ENCODE measurements at places on chromosomes 2 and 18.
A peak's percentile ranks its signal among the peaks of the same experiment; 100 is the strongest.

DNA sequence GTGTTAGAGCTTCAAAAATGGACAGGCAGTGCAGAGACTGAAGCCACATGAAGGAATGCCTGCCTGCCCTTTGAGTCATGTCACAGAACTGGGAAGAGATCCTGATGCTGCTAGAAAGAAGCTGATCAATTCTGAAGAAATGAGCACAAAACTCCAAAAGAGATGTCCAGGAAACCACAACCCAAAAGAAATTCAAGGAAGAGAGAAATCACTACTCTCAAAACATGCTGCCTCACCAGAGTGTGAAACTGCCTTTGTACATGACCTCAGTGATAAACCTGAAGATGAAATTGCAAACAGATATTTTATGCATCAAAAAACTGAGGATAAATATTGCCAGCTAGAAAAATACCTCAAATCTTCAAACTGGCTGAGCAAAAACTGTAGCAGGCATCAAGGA is 20.5 kb downstream of the USP40 start:
- no peak for DNase-seq

DNA sequence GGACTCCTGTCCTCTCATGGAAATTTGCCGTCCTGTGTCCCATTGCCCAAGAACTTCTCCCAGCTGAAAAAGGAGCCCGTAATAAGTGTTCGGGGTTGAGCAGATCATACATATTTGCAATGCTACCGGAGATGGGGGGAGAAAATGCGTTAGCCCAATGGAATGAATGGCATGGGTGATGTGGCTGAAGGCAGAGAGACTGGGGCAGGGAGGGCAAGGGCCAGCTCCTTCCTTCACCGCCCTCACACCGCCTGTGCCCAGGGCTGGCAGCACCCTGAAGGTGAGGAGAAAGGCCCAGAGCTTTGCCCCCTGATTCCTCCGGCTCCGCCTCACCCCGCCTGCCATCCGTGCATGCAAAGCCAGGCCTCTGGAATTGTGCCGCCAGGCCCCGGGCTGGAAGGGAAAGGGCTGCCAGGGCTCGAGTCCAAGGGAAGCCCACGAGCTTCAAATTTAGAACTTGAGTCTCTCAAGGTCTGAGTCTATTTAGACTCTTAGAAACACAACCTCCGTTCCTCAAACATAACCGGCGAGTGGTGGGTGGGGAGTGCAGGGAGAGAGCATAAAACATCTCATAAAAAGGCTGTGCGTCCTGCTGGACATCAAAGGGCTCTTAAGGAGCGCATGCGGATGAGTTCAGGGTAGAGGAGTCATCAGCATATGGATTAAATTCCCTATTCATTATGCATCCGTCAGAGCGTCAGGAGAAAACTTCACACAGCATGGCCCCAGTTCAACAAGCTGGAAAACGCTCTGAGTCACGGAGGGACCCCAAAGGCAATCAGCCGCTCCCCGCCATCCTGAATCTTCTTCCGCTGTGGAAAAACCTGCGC is 121.7 kb upstream of the GLI2 start:
- DNase-seq = peak; percentile 95

DNA sequence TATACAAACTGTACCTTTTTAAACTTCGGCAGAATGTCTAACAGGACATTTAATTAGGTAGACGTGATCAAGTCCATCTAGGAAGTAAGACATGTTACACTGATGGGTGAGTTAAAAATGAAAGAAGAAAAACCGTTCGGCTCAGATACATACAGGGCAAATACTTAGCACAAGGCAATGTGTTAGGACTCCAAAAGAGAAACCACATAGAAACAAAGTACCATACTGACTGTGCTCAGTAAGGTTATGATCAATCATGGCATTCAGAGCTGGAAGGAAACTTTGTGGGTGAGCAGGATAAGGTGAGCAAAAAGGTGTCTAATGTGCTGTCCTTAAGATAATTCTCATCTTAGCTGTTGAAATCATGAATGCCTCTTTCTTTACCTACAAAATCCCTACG is 211.9 kb downstream of the STK39 start:
- no peak for DNase-seq

DNA sequence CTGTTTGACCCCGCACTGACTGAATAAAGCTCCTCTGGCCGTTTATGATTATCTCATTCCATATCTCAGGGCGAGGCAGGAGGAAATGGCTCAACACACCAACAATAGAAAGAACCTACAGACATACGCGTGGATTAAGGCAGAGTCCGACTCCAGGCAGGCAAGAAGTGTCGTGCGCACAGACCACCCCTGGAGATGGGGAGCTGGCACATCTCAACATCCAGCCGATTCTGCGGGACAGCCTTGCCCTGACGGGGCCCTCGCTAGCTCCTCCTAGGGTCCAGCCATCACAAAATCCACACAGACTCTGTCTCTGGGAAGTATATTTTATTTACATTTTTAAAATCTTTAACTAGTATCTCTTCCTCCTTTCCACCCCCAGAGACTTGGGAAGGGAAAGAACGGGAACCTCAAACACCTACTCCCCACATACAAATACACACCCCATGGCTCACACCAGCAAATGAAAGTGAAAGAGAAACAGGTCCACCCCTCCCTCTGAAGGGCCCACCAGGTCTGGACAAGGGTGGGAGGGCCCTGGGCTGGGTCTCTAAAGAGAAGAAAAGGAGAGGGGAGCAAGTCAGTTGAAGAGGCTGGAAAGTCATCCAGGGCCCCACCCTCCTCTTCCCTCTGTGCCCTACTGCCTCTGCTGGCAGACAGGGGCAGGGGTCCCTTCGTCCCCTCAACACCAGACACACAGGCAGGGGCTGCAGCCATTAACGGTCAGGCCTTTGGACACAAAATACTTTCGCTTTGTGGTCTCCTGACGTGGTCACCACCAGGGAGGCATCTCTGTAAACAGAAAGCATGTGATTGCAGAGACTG is 3.2 kb downstream of the GPBAR1 start:
- no peak for DNase-seq

DNA sequence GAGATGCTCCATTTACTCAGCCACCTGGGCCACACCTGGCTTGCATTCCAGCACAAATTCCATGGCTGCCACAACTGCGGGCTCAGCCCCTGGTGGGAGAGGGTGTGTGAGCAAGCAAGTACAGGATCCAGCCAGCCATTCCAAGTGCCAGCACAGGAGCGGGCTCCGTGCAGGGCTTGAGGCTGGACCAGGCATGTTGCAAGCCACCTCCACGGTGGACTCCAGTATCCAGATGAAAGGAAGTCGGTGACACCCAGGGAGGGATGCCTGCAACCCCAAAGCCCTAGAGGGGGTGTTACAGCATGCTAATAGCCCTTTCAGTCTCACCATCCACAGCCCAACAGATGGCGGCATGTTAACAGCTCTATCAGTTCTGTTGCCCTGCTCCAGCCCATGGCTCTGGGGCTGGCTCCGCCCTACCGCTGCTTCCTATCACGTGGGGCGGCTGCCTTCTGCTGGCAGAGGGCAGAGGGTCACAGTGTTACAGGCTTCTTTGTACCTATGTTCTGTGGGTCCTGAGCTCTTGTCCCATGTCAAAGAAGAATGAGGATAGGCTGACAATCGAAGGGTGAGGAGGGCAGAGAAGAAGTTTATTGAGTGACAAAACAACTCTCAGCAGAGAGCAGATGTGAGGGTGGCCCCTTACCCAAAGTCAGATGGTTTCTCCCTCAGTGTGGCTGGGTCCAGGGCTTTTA is 11.7 kb upstream of the GORASP2 start:
- DNase-seq = no peak

DNA sequence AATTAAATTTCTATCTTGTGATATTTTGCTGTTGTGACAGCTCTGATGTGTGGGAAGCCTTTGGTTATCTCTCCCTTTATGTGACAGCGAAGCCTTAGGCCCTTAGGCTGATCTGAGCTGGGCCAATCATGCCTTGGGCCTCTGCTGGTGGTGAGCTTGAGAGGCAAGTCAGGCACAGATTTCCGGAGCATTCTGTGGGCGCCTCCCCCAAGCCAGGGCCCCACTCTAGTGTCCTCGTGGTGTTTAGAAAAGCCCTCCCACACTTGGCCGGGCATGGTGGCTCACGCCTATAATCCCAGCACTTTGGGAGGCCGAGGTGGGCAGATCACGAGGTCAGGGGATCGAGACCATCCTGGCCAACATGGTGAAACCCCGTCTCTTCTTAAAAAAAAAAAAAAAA is 239.8 kb downstream of the SH3RF3 start:
- no peak for DNase-seq

- DNase-seq = no peak
Observed at GRCh38 chr2:23449413-23449812, 64.4 kb downstream of the KLHL29 start.

- DNase-seq = no peak
Observed at GRCh38 chr2:74924463-74925265, 33.8 kb upstream of the POLE4 start.

- DNase-seq = no peak
Observed at GRCh38 chr2:186884587-186884986, 35.6 kb upstream of the ZSWIM2 start.

DNA sequence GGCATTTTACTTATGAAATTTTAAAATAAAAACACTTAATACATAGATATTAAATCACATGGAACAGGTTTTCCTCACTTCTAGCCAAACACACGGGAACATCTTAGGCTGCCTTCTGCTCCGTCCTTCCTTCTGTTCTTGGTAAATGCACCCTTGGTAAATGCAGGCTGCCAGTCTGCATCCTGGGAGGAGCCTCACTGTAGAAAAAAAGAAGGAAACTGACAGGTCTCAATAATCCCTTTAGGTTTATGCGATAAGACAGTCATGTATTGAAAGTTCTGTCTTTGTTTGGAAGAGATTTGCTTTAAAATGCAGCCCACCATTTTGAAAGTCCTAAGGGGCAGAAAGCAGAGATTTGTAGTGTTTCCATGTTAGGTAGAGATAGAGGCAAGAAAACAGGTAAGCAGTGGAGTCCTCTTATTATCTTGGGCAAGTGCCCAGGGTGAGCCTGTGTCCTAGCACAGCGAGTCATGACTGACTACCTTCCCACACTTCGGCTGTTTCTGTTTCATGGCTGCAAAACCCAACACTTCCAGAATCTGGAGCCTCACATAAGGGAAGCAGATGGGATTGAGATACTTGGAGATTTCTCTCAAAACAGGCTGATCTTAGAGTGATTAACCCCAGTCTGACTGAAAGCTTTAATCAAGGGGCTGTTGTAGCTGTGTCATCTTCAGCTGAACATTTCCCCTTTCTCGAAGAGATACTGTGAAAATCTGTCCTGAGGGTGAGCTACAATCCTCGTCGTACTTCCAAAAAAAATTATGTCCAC is 131.4 kb upstream of the MAP3K20 start:
- DNase-seq = no peak

DNA sequence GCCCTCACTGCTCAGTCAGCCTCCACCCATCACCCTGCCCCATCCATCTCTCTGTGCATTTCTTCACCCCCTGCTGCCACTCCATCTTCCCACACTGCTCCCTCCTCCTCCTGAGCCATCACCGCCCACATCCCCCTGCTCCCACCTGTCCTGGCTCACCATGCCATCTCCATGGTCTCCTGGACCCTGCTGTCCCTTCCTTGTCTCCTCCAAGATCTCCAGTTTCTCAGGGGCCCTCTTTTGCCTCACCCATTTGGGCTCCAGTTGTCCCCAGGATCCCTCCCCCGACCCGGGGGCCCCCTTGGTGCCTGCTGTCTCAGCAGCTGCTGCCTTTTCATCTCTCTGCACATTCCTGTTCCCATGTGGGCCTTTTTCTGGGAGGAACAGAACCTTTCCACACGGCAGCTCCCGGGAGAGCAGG is 10.6 kb downstream of the SPEG start:
- DNase-seq = no peak

DNA sequence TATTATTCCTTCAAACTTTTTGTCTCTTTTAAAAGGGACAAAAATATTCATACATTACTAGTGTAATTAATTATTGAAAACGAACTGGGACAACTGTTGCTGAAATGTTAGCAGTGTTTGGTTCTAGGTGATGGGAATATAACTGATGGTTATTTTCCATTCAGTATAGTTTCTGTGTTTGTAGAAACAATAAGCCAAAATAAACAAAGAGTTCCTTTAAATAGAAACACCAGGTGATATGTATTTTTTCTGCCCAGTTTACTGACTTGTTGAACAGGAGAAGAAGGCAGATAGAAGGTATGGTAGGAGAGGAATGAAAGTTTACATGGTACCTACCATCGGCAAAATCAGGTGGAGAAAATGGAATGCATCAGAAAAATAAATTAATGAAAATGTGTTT is 74.2 kb downstream of the LYPD6B start:
- no peak for DNase-seq

DNA sequence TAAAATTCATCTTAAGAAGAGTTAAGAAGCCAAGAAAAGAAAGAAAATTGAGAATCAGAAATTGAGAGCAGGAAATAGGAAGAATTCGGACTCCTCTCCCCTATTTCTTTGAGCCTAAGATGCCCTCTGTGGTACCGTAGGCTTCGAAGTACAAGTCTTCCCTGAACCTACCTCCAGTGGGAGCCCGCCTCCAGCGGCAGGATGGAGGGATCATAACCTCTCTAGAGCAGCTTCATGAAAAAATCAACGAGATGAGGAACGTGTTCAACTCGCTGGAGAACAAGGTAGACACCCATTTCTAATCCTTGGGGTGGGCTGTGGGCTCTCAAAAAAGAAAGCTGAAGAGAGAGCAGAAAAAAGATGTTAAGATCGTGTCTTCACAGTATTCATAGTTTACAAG is 36.3 kb downstream of the ARHGEF33 start:
- no peak for DNase-seq

DNA sequence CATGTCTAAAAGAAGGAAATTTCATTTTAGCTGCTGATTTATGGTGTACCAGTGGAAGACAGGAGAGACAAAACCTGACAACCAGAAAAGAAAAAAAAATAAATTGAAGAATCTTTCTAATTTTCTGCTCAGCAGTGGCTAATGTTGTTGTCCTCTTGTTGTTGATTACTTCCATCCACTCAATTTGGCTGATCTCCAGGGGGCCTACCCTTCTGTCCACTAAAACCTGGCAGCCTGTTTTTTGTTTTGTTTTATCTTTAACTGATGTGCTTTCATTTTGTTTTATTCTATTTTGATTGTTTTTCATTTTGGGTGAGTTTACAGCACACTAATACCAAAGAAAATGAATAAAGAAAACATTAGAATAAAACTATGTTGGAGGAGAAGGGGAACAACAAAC is 27.4 kb downstream of the TFPI start:
- no peak for DNase-seq

GRCh38 chr2:58606799-58607198 is 365.7 kb upstream of the FANCL start:
- peak; percentile 68 for DNase-seq

DNA sequence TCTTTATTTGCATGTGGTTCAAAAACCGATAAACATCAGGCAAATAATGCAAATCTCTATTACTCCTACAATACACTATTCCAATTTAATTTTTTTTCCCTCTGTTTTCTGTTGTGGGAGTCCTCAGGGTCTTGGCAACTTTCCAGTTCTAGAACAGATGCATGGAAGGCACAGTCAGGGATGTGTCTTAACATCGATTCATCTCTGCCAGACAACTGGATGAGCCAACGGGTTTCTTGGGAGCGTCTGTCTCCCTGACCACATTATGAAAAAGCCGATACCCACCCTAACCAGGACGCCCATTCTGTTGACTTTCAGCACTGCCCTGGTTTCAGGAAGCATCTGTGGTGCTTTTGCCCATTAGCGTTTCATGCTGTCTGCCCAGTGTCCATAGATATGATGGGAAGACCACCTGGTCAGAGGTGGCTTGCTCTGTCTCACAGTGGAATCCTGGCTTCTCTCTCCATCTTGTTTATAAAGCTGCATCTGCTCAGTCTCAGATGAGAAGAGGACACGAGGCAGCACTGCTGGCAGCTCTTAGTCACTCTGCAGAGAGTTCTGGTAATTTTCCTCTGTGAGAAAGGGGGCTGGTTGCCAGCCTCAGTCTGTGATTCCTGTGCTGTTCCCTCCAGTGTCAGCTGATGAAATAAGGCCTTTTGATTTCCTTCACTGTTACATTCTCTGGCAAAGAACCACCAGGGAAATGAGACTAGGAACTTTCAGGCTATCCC is 57.9 kb upstream of the KCNE4 start:
- peak; percentile 99 for DNase-seq

All from fibroblast of skin of scalp (primary cell).